ENCODE measurements at places on chromosomes 6 and 20. TPM values are rescaled to one million over a fixed set of nuclear protein-coding genes. Genes with fewer than 3 reads are reported as not detected.

DNA sequence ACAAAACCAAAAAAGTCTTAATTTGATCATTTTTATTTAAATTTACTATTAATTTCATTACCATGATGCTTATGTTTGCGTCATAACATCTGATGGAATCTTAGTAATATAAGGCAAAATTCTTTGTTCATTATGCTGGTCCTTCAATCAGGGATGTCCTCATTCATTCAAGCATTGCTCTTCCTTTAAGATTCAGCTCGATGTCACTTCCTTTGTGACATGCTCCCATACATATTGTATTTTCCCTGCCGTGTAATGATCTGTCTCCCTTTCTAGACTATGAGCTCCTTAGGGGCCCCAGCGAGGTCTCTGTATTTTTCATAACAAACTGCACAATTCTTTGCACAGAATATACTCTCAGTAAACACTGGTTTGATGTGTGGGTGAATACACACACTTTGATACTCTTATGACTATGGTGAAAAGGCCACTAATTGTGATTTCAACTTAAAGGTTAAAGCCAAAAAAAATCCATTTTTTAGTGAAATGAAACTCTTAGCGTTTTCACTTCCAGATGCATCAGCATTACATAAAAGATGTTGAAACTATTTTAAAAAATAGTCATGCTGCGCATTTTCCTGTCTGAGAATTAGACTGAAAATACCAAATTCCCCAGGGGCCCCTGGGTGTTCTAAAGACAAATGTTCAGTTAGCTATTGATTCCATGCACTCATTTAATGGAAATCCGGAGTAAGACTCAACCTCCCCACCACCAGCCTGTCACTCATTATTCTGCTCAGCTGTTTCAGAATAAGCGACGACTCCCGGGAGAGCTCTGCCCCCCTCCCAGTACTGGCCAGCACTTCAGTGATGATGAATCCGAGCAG, 169.7 kb downstream of the ATXN1 start:
- DNase-seq: no peak

DNA sequence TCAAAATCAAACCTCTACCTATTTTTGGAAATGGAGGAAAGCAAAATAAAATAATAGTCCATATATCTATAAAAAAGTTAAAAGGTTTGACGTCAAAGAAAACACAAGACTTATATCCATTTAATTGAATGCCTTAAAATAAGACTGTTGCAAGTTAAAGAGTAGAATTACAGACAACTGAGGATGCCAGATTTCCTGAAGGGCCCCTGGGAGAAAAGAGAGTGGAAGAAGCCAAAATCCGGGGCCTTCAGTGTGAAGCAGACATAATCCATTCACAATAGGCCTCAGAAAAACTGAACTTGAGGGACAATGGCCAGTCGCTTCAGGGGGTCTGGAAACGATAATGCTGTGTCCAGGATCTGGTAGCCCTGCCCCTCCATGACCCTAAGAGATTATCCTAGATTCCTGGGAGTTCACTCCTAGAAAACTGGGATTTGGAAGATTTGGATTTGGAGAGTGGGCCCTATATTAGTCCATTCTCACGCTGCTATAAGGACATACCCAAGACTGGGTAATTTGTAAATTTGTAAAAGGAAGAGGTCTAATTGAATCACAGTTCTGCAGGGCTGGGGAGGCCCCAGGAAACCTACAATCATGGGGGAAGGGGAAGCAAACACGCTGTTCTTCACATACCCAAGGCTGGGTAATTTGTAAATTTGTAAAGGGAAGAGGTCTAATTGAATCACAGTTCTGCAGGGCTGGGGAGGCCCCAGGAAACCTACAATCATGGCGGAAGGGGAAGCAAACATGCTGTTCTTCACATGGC, 94.0 kb upstream of the SLC2A12 start:
- DNase-seq: no peak

- DNase-seq: peak; percentile 36
Measured at GRCh38 chr20:7410150-7410549, 530.1 kb downstream of the HAO1 start.

DNA sequence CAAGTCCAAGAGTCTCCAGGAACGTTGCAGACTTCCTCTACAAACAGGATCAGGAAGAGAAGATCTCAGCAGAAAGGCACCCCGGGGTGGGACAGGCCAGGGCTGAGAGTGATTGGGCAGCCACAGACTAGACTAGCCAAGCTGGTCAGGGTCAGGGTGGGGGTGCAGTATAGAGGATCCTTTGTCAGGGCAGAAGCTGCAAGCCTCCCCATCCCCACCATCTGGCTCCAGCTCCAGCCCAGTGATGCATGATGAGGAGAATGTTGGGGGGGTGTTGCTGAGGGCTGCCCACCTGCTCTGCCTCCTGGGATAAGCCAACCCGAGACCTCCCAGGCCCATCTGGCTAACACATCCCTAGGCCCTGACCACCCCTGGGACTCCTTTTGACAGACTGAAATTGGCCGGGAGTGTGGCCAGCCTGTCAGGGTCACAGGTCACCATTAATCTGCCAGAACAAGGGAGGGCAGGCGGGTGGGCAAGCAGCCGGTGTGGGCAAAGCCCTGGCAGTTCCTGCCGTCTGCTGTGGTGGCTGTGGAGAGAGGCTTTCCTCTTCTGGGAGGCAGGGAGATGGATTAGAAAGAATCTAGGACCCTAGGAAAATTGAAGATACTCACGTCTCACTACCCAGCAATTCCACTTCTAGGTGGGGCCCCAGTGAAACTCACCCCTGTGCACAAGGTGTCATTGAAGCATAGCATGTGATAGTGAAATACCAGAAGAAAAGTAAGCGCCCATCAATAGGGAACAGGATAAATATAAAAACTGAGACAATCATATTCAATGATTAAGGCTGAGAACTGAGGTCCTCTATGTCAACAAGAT, 22.1 kb upstream of the SNTA1 start:
- no peak for DNase-seq

GRCh38 chr6:165245287-165245686, 64.1 kb downstream of the C6orf118 start:
- DNase-seq: peak; percentile 55

GRCh38 chr6:155075930-155076695, 81.0 kb downstream of the TIAM2 start:
- DNase-seq: no peak

DNA sequence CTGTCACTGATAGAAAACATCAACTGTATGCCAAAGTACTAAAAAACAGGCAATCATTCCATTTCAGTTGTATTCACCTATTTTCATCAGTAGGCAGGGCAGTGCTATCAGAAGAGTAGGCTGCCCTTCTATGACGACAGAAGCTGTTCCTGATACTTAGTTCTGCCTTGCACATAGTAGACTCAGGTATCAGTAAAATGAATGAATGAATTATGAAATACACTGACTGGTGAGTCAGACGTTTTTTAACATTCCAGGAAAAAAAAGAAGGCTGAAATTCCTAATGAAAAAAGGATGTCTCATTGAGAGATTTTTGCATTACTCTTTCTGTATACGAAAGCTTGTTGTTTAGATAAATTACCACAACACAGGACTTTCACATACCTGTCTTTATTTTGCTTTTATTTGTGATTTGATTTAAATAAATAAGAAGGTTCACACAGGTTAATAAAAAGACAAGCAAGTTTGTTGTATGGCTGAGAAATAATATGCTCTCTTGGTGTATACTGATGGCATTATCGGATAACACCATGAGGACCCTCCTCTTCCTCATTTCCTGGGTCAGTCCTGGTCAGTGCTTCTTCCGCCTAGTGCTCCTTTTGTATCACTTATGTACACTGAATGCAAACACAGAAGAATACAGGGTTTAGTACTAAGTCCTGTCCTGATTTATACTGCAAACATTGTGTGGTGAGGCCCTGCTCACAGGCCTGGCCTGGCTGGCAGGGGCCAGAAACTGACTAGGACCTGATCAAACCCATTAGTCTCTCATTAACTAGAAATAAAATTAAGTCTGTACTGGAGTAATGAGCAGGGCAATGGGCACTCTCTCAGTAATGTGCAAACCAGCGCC, 39.4 kb upstream of the SPDEF start:
- peak; percentile 54 for DNase-seq

- no peak for DNase-seq
Measured at GRCh38 chr6:91305755-91306154, 718.9 kb upstream of the MAP3K7 start.

The MMS22L gene
- 7.6 TPM for total RNA-seq

The C20orf144 gene
- total RNA-seq: 0.12 TPM

The TRAPPC3L gene
- not detected for total RNA-seq

The HLA-DQB1 gene
- not detected for total RNA-seq
